H1 (cell line): ENCODE measurements at places on chromosomes 12 and 14. TPM values are rescaled to one million over a fixed set of nuclear protein-coding genes. Genes with fewer than 3 reads are reported as not detected.

- H3K27ac ChIP-seq: no peak overlapping the region
- no peak for DNase-seq
- no peaks in the 10 kb centered on the region; the same call in 1 of the 2 replicates for H3K36me3 ChIP-seq
- H3K4me3 ChIP-seq: no peak overlapping the region
- no peaks in the 10 kb centered on the region for H3K4me1 ChIP-seq
- no peaks in the 10 kb centered on the region for H3K27me3 ChIP-seq
These were observed 13.5 kb upstream of the DCP1B start for GRCh38 chr12:2017546-2018337.

- no peak overlapping the region for H3K4me3 ChIP-seq
- H3K27me3 ChIP-seq: no peaks in the 10 kb centered on the region
- no peak for DNase-seq
These were observed 432.2 kb upstream of the ATXN7L3B start for GRCh38 chr12:74105434-74105833.

DNA sequence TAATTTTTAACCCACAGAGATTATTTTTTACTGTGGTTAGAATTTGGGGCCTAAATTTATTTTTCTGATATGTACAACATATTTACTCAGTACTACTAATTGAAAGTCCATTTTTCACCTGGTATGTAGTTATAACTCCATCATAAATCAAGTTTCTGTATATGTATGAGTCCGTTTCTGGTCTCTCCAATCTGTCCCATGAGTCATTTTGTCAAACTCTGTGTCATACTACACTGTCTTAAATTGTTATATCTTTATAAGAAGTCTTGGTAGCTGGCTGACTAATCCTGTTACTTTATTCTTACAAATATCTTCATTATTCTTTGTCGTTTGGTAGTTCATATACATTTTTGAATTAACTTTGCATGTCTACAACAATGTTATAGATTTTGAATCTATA, 344.0 kb downstream of the PDZRN4 start:
- no peaks in the 10 kb centered on the region for H3K36me3 ChIP-seq
- H3K27ac ChIP-seq: no peak overlapping the region
- no peaks in the 10 kb centered on the region for H3K4me1 ChIP-seq
- H3K27me3 ChIP-seq: no peaks in the 10 kb centered on the region
- no peak for DNase-seq

The COL2A1 gene
- 11.7 and 14.6 TPM in 2 replicates for total RNA-seq

DNA sequence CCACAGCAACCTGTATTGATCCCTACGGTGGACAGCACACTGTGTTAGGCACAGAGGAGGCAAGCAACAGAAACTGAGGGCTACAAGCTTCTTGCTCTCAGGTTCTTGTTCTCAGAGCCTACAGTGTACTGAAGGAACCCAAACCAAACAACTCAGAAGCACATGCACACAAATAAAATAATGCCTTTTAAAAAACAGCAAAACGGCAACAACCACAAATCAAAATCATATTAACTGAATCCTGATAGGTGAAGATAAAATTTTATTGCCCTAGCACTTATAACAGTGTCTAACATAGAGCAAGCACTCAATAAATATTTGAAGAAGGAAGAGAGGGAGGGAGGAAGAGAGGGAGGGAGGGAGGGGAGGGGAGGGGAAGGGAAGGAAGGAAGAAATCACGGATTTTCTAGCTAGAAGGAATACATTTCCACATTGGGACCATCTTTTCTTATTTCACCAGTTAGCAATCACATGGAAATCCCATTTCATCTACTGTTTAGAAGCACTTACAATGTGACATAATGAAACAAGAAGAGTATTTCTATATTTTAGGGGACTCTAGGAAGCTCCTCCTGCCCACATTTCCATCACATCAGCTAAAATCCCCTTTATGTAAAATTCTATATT, 27.2 kb downstream of the DMAC2L start:
- DNase-seq: no peak
- H3K27me3 ChIP-seq: no peaks in the 10 kb centered on the region
- H3K27ac ChIP-seq: no peak overlapping the region
- H3K36me3 ChIP-seq: no peaks in the 10 kb centered on the region
- H3K4me1 ChIP-seq: no peaks in the 10 kb centered on the region

The CHGA gene
- total RNA-seq: 15.7 and 17.5 TPM in 2 replicates

- H3K4me3 ChIP-seq: no peak overlapping the region
- H3K4me1 ChIP-seq: no peaks in the 10 kb centered on the region
- H3K27me3 ChIP-seq: no peaks in the 10 kb centered on the region
- no peak overlapping the region for H3K27ac ChIP-seq
- H3K36me3 ChIP-seq: no peaks in the 10 kb centered on the region
- no peak for DNase-seq
These were observed 41.2 kb downstream of the DGLUCY start for GRCh38 chr14:91154851-91155625.

DNA sequence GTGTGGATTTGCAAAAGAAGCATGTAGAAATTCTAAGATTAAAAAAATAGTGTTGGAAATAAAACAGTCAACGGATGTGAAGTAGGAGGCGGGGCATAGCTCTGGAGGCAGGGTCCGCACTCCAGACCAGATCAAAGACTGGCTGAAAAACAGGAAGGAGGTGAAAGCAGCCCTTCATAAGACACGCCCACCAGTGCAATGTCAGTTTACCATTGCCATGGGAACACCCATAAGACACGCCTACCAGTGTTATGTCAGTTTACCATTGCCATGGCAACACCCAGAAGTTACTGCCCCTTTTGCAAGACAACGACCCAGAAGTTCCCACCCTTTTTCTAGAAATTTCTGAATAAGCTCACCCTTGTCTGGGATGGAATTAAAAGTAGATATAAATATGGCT, 87.1 kb downstream of the FZD10 start:
- H3K36me3 ChIP-seq: no peaks in the 10 kb centered on the region
- no peak for DNase-seq
- H3K27me3 ChIP-seq: no peaks in the 10 kb centered on the region
- H3K4me3 ChIP-seq: no peak overlapping the region
- no peak overlapping the region for H3K27ac ChIP-seq
- H3K4me1 ChIP-seq: no peaks in the 10 kb centered on the region
